T-helper 17 cell (primary cell): ENCODE measurements at places on chromosomes 3 and 15. TPM values are rescaled to one million over a fixed set of nuclear protein-coding genes. Genes with fewer than 3 reads are reported as not detected.

GRAMD2A gene
- total RNA-seq = not detected

DNA sequence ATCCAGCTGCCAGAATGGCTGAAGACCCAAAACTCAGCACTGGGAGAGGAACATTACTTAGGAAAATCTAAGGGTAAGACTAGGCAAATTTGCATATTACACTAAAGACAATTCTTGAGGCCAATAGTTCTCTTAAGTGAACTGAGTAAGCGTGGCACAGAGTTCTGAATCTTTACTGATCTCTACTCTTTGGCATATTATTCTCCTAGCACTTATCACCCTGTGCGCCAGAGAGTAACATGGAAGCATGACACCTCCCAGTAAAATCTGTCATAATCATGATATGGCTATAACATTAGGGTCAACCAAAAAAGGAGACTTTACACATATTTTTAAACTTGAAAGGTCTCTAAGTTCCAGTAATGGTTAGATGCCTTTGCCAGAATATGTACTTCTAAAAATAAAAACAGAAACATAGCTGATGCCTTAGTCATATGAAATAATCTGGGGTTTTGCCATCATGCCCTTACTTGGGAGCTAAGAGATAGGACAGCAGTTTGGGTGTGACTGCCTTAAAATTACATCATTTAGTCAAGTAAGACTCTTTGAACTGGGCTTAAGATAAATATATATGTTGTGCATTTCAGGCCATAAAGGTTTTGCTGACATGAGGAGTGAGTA, 290.5 kb downstream of the PLCL2 start:
- no peak for DNase-seq

DNA sequence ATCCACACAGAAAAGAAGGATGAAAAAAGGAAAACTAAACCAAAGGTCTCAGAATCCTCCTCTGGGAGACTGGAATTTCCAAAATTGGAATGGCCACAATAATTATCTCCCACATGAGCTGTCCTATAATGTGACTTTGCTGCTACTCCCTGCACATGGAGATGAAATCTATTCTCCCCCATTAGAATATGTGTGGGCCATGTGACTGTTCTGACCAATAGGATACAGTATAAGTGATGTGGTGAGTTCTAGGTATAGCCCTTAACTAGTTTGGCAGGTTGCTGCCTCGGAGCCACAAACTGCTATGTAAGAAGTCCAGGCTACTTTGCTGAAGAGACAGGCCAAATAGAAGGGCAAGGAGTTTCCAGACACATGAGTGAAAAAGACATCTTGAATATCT, 5.2 kb downstream of the TRIM59 start:
- DNase-seq = no peak

- DNase-seq = no peak
Observed at GRCh38 chr3:58656631-58657030, 9.9 kb downstream of the FAM3D start.

SMCO1 gene
- not detected for total RNA-seq

ALDH1L1 gene
- not detected for total RNA-seq

- no peak for DNase-seq
Observed at GRCh38 chr3:183378008-183378407, 50.4 kb downstream of the MCF2L2 start.

IL17RD gene
- not detected for total RNA-seq

IVD gene
- 30.1 TPM for total RNA-seq

GRCh38 chr3:21188459-21188858, 562.6 kb downstream of the ZNF385D start:
- no peak for DNase-seq

- DNase-seq = no peak
Observed at GRCh38 chr3:186099178-186099577, 9.7 kb downstream of the ETV5 start.

DNA sequence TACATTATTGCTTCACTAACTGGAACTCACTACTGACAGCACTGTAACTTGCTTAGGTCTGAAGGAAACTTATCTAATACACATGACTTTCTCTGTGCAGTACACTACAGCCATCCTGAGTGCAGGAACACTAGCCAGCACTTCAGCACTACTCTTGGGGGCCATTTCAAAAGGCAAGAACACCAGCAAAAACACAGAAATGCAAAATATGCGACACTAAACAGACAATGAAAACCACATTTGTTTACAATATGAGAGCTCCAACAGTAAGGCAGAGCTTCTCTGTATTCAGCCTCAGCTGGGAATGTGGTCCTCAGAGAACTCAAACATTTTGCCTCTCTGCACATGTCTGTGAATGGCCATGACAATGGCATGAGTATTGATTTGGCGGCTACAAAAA, 109.6 kb downstream of the ARRDC4 start:
- no peak for DNase-seq
